Activated gamma-delta T cell treated with Interleukin-2 at 50 U/mL for 16 hours (primary cell): ENCODE measurements at places on chromosomes 6 and 20.

GRCh38 chr6:7135755-7136154 lies 28.0 kb downstream of the RREB1 start:
- DNase-seq, result no peak

DNA sequence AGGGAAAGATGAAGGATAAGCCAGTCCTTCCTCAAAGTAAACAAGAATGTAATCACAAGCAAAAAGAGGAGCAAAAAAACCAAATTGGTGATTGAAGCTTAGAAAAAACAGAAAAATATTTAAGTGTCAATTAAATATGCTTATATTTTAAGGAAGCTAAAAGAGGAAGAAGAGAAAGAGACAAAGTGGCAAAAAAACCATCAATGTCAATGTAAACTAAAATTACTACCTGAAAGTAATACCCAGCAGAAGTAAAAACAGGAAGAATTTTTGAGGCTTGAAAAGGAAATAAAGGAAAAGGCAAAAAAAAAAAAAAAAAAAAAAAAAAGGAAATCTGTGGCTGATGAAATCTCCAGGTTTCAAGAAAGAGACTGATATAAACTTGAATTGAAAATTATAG lies 36.2 kb upstream of the OGFRL1 start:
- no peak for DNase-seq

- no peak for DNase-seq
Observed at GRCh38 chr20:58697201-58697866, 4.7 kb downstream of the NPEPL1 start.

- no peak for DNase-seq
Observed at GRCh38 chr6:107692351-107692750, 131.8 kb downstream of the SCML4 start.

DNA sequence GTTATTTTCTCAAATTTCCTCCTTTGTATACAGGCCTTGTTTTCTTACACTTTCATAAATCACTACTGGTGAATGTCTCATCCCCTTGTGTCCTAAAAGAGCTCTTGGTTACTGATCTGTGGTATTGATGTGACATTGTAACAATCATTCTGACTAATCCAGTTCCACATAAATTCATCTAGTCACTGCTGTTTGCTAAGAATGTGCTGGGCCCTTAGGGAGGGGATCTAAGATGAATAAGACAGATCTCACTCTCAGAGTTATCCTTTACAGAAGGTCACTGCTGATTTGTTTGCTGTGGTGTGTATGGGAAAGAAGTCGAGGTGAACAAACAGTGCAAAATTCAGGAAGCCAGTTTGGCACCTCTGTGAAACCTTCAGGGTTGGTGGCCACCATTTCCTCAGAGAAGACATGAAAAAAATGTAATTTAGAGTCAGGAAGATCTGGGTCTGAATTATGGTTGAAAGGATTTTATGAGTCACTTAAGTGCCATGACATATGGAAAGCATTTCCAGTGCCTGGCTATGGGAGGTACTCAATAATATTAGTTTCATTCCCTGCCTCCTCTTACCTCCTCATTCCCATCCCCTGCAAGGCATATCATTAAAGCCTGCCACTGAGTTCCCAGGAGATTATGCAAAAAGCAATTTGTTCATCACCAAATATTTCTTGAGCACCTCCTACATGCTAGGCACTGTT lies 121.8 kb downstream of the COL9A1 start:
- no peak for DNase-seq
